ENCODE measurements at places on chromosomes 3 and 15.

- DNase-seq, result no peak
These were observed 35.7 kb downstream of the CCNB2 start for GRCh38 chr15:59140422-59141226.

DNA sequence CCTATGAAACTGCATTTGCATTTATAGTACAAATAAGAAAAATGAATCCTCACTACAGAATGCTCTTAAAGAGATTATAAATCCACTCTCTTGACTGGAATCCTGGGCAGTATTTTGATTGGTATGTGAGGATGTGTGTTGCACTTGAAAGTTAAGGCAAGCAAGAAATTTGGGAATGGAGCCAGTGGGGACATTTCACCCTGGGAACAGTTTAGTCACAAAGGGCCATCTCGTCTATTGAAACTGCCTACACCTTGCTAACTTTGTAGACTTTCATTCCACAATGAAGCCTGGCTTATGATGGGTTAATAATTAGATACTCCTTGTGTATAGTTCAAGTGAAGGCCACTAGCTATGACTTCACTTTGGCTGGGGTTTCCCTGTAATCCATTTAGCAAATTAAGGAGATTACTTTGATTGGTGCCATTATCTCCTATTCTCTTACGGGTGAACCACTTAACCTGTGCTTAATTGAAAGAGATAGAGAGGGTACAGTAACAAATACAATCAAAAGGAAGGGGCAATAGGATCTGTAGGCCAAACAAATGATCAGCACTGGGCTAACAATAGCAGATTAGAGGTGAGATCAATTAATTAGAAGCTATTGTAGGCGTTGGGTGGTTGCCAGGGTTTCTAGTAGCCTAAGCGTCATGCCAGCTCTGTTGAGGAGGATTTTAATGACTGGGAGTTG, 146.9 kb upstream of the RARB start:
- no peak for DNase-seq

DNA sequence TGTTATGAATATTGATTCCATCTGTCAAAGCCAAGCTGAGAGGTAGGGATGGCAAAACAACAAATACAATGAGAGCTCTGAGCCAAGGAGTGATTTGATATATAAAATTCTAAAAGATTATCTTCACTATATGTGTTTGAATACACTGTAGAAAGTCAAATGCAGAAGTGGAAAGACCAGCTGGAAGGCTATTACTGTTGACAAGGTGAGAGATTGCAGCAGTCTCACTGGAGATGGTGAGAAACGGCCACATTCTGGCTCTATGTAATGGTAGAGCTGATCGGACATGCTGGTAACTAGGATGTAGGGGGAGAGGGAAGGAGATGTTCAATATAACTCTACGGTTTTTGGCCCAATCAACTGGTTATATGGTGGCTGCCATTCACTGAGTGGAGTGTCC, 434.2 kb upstream of the SUCLG2 start:
- DNase-seq, result no peak

DNA sequence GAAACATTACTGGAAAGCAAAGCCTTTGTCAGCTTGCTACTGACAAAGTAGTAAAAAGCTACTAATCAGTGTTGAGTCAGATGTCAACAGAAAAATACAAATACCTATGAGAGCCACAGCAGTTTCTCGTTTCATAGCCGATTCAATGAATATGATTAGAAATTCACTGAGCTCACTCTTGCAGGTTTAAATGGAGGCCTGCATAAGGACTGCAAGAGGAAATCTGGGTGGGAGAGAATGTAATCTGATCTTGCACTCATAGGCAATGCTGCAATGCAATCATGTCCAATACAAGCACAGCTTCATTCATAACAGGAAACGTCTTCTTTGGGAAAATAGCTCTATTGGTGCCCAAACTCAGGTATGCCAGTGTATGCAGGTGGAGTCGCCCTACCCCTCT, 608.8 kb downstream of the ROBO2 start:
- no peak for DNase-seq

DNA sequence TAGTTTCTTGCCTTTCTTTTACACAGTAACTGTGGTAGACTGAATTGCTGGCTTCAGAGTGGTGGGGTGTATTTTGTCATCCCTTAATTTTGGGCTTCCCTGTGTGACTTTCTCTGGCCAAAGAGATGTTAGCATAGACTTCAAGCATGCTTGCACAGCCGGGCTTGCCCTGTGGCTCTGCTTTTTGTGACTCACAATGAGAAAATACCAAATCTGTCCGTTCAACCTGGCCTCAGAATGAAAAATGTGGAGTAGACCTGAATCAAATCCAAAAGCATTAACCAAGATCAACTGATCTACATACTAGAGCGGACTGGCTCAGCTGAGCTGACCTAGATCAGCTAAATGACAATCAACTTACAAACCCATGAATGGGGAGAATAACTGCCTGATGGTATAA, 51.4 kb downstream of the PLAAT1 start:
- no peak for DNase-seq

GRCh38 chr3:185082149-185082548, 70.7 kb downstream of the C3orf70 start:
- no peak for DNase-seq

GRCh38 chr3:149382518-149382917, 5.1 kb upstream of the TM4SF1 start:
- DNase-seq, result no peak

GRCh38 chr15:82697735-82698407, 11.8 kb downstream of the AP3B2 start:
- DNase-seq, result no peak
